Stimulated activated CD4-positive, alpha-beta T cell treated with anti-CD3 and anti-CD28 coated beads, Interleukin-1b, Interleukin-23, amount 100 ng/mL, for 1 hour (primary cell): ENCODE measurements at places on chromosomes 7 and 10.

DNA sequence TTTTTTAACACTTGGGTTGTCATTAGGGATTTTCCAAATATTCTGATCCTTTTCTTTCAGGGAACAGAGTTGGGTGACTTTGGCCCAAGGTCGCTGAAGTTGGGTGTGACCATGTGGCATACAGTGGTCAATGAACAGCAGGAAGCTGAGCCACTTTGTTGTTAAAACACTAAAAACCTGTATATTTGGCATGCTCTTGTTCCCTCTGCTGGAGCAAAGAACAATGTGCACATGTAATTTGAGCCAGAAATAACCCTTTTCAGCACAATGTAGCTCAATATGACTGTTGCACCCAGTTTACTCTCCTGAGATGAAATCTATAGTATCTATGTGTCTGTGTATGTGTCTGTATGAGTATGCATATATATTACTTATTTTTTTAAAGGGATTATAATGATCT, 74.9 kb downstream of the ADCYAP1R1 start:
- DNase-seq, result no peak

DNA sequence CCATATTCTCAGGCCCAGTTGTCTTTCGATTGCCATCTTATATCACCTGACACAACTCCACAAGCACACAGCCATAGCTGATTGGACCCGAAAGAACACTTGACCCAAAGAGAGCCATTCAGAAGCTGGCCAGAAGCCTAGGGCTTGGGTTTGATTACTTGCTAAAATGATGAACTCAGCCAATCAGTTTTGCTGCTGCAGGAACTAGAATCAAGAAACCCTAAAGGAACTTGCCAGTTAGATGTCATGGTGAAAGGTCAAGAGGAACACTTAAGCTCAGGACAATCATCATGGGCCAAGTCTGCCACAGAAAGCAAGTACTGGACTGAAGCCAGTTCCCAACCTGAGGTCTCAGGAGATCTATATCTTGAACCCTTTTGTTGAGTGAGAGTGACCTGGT, 150.0 kb downstream of the SGMS1 start:
- DNase-seq, result no peak

DNA sequence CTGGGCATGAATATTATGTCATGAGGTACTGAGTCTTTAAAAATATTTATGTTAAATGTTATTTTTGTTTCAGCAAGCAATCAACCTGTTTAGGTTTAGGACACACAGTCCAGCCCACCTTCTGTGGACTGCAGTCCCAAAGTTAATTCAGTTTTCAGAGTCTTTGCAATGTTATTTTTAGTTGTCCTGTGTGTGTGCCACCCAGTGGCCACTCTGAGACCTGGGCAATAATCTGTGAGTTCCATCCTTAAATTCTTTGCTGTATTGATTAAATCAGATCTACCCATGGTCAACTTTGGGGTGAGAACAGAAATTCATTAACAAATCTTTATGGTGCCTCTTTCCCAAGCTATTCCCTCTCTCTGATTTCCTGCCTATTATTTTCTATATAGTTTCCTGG, 415.1 kb downstream of the CCSER2 start:
- no peak for DNase-seq

DNA sequence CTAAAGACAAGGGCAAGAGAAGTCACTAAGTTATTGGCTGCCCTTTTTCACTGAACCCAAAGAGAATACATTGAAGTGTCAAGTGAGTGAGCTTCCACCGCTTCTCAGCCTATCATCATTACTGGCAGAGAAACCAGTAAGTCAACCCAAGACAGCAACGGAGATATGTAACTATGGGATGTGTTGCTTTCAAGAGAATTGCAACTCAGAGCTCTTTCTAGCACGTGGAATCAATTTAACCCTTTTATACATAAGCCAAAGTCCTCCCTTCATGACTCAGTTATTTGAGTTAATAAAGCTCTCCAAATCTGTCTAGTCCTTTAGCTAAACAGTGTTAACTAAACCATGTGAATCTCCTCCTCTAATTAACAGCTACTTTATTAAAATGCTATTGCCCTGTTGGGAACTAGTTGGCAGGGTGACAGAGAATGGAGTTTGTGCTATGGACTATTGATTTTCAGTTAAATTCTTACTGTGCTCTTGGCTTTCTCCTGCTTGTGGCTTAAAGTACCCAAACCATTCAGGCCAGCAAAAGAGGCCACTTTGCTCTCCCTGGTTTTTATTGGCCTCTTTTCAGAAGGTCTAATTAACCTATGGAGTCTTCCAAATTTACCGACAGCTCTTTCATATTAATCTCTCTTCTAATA, 287.7 kb downstream of the NRG3 start:
- no peak for DNase-seq

GRCh38 chr10:89228962-89229361, 21.8 kb upstream of the CH25H start:
- no peak for DNase-seq
